ENCODE measurements at places on chromosomes 16 and 17. TPM values are rescaled to one million over a fixed set of nuclear protein-coding genes. Genes with fewer than 3 reads are reported as not detected.
A peak's percentile ranks its signal among the peaks of the same experiment; 100 is the strongest.

CCL3 gene
- total RNA-seq: not detected

TMEM92 gene
- not detected for total RNA-seq

DNA sequence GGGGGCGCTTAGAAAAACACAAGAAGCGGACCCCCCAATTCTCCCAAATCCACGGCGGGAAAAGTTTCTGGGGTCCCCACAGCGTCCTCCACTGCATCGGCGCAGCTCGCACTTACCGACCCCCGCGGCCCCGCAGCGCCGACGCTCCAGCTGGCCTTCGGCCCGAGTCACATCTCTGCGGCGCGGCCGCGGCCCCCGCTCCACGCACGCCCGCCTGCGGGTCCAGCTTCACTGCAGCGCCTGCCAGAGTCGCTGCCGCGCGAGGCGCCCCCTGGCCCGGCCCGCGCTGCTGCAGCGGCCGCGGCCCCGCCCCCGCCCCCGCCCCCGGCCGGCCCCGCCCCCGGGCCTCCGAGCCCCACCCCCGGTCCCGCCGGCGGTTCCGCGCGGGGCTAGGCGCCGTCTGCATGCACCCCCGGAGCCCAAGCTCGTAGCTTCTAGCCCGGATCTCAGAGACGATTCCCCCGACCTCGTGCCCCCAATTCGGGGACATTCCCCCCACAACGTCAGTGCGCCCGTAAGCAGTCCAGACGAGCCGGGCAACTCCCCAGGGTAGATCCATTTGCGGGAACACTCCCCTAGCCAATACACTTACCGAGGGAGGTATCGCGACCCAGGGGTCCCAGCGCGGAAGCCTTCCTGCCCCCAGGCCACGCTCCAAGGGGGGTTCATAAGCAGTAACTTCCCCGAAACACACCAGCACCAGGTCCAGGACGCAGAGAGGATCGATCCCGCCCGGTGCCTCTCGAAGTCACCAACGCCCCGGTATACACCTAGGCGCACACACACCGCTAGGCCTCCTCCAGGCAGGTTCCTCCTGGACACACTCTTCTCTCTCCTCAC is at the start of gene GPRC5B:
TSS of gene GPRC5B (minus strand) at position 238 of the 840 bp plus-strand sequence. CDS start 12,003 bp downstream, outside the sequence.
- peaks cover 22% of the 10 kb centered on the region for H3K4me1 ChIP-seq
- H3K36me3 ChIP-seq: no peaks in the 10 kb centered on the region
- peak within 1 kb of the TSS; percentile 86 for H3K27ac ChIP-seq
- peak within 1 kb of the TSS; percentile 96 for H3K4me3 ChIP-seq
- H3K27me3 ChIP-seq: no peaks in the 10 kb centered on the region

FAAP100 gene
- 14.4 TPM for total RNA-seq

TMC7 gene
- 0.64 TPM for total RNA-seq

GRCh38 chr16:714558-715476 is at the start of gene METRN:
Gene METRN (plus strand): TSS chr16:715118. CDS start chr16:715290, 172 bp downstream.
- DNase-seq: peak; percentile 83
- H3K36me3 ChIP-seq: no peaks in the 10 kb centered on the region
- H3K27me3 ChIP-seq: peaks cover 17% of the 10 kb centered on the region
- H3K4me3 ChIP-seq: peak within 1 kb of the TSS; percentile 72
- H3K4me1 ChIP-seq: peaks cover 12% of the 10 kb centered on the region

DNA sequence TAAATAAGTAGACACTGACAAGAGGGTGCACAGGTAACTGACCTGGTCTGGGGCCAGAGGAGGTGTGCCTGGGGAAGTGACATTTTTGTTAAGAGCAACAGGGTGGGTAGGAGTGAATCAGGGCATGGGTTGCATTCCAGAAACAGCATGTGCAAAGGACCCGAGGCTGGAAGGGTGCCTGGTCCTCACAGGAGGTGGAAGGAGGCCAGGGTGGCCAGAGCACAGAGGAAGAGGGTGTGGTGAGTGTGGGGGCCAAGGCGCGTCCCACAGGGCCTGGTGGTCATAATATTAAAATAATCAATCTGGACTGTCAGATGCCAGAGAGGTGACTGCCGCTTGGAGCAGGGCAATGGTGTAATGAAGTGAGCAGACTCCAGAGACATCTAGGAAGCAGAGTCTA is 14.3 kb downstream of the ARHGAP23 start:
- no peaks in the 10 kb centered on the region for H3K27me3 ChIP-seq
- no peak overlapping the region for H3K27ac ChIP-seq
- peaks cover 45% of the 10 kb centered on the region for H3K4me1 ChIP-seq
- H3K36me3 ChIP-seq: no peaks in the 10 kb centered on the region
- no peak overlapping the region for H3K4me3 ChIP-seq
- DNase-seq: no peak

DNA sequence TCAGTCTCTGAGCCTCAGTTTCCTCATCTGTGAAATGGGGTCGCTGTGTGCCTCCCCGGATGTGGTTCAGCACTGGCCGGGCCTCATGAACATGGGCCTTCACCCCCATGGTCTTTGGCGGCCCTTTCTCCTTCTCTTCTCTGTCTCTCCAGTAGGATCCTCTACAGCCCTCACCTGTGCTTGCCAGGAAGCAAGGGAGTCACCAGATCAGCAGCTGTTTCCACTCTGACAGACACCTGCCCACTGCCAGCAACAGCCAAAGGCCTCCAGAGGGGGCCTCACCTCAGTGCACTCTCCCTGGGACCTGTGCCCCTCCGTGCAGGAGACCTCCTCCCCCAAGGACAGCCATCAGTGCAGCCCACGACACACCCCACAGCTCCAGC is 89.4 kb downstream of the C16orf78 start:
- no peak overlapping the region for H3K4me3 ChIP-seq
- no peaks in the 10 kb centered on the region for H3K36me3 ChIP-seq
- no peaks in the 10 kb centered on the region for H3K27me3 ChIP-seq
- H3K4me1 ChIP-seq: no peaks in the 10 kb centered on the region
- no peak overlapping the region for H3K27ac ChIP-seq

STH gene
- total RNA-seq: not detected

GRCh38 chr16:10597187-10597601 is 16.8 kb upstream of the EMP2 start:
- no peaks in the 10 kb centered on the region for H3K4me1 ChIP-seq
- H3K27ac ChIP-seq: no peak overlapping the region
- no peak overlapping the region for H3K4me3 ChIP-seq

RARA gene
- 56.9 TPM for total RNA-seq

TOM1L1 gene
- 2.3 TPM for total RNA-seq

DNA sequence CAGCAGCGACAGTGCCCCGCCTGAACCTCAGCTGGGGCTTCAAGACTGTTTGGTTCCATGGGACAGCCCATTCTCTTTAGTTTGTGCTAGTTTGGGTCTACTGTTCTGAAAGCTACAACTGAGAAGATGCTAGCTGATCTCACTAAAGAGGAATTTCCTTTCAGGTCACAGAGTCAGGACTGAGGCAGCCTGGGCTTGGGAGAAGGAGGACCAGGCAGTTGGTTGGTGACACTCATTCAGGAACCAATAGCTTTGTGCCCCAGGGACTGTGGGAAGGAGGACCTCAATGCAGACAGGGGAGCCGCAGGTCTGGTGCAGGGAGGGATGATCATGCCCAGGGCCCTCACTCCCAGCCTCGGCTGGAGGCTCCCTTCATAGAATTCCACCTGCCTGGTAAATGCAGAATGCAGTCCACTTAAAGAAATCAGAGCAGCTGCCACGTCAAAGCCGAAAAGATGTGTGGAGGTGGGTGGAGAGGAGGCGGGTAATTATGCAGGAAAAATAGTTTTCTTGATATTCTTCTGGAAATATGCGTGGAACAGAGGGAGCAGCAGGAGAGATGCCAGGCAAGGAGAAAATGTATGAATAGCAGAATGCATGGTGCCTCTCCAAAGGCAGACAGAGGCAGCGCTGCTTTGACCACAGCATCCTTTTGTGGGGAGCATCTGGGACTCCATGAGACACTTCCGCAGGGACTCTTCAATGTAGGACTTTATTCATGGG is 32.6 kb upstream of the ZFP90 start:
- DNase-seq: no peak
- peaks cover 6% of the 10 kb centered on the region for H3K27me3 ChIP-seq
- no peaks in the 10 kb centered on the region for H3K36me3 ChIP-seq
- no peak overlapping the region for H3K4me3 ChIP-seq
- no peaks in the 10 kb centered on the region for H3K4me1 ChIP-seq

DNA sequence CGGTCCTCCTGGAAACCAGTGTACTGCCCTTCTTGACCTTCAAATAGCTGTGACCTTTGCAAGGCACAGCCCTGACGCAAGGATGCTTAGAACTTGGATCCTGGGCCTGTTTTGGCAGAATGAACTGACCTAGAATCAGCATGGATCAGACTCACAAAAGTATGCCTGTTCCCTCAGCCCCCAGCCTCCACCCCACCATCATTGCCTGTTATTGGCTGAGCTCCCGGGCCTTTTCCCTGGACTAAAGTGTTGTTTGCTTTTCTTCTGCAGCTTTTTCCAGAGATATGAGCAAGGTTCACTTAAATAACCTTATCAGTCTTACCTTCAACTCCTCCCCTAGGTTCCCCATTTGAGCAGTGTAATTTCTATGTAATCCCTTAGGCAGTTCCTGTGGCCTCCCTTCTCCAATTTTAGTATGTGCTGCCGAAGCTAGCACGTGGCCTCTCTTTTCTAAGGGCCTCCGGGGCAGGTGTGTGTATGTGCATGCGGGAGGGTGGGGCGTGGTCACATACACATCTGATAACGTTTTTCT is 347.4 kb downstream of the MAF start:
- H3K4me3 ChIP-seq: no peak overlapping the region
- H3K4me1 ChIP-seq: peaks cover 10% of the 10 kb centered on the region
- no peak for DNase-seq
- H3K27me3 ChIP-seq: no peaks in the 10 kb centered on the region

IL21R gene
- not detected for total RNA-seq

DNAH17 gene
- not detected for total RNA-seq

DNA sequence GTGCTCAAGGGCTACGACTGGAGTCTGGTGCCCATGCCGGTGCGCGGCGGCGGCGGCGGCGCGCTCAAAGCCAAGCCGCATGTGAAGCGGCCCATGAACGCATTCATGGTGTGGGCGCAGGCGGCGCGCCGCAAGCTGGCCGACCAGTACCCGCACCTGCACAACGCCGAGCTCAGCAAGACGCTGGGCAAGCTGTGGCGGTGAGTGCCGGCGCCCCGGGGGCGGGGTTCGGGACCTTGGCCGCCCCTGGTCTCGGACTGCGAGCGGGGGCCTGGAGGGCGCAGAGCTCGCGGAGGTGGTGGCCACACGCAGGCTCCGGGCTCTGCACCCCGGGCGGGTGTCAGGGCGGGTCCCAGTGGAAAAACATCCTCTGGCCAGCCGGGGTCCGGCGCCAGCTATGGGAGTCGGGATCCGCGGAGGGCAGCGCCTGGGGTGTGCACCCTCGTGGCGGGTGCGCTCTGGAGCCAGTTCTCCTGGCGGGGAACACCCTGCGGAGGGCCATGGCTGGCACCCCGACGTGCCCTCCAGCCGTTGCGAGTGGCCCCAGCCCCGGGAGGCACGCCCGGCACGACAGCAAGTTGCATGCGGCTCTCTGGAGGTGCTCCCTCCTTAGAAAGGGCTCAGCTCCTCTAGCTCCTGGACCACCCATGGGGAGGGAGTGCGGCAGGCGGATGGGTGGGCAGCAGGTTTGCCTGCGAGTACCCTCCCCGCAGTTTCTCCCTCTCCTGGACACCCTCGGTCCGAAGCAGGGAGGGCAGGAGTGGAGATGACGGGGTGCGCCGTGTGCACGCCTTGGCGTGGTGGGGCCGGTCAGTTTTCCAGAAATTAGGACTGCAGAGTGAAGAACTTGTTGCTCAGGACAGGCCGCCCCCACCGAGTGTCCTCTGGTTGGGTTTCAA is 824 bp downstream of the SOX8 start:
- DNase-seq: no peak
- no peaks in the 10 kb centered on the region for H3K36me3 ChIP-seq
- no peak overlapping the region for H3K27ac ChIP-seq
- peak overlapping the region; percentile 28 for H3K4me3 ChIP-seq
- peaks cover 7% of the 10 kb centered on the region for H3K4me1 ChIP-seq

KCNG4 gene
- not detected for total RNA-seq

DNA sequence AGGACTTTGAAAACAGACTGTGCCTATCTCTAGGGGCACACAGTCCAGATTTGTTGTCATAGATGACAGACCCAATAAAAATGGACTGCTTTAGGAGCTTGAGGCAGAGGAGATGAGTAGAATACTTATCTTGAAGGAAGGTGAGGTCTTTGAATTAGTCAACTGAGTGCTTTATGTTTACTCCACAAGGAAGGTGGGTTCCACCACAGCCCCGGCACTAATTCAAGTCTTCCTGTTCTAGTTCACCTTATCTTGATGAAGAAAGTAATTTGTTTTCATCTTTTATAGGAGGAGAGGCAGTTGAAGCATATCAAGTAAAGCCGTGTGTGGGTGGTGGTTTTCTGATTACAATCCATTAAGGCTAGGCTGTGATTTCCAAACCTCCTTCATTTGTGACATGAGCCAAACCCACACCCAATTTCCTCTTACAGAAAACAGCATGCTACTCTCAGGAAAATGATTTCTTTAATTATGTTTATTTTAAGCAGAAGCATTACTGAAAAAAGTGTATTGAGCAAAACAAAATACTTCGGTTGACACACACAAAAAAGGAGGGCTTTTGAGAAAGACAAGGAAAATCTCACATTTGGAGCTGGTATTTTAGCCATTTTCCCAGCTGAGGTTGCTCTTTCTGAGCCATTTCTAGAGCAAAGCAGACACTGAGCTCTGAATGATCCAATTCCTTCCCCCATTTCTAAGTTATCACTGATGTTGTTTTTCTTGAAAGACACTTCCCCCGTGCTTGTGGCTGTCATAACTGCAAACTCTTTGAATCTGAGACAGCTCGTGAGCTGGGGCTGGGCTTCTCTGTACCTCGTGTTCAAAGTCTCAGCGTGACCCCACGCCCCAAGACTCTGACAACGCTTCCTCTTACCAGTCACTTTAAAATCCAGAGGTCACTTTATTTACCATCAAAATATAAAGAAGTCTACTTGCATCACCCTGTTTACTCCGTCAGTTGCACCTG is 35.4 kb downstream of the CDRT15 start:
- no peak overlapping the region for H3K4me3 ChIP-seq
- H3K27ac ChIP-seq: peak overlapping the region; percentile 76
- no peak for DNase-seq
- H3K27me3 ChIP-seq: no peaks in the 10 kb centered on the region
